ENCODE measurements at places on chromosomes 5 and 9. TPM values are rescaled to one million over a fixed set of nuclear protein-coding genes. Genes with fewer than 3 reads are reported as not detected.

GRCh38 chr5:88836195-88836838, 46.7 kb downstream of the MEF2C start:
- no peak for DNase-seq

DNA sequence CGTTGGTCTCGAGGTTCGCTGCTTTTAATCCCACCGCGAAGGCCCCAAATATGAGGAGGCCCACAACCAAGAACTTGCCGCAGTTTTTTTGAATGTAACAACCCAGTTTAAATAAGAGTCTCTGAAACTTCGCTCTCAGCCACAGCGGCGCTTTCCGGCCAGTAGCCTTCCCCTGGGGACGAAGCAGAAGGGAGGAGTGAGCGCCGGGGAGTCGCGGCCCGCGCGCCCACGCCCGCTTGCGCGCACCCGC, 10.4 kb downstream of the PTCH1 start:
- DNase-seq: peak; percentile 48

Gene FOXD4L4
- not detected for total RNA-seq

DNA sequence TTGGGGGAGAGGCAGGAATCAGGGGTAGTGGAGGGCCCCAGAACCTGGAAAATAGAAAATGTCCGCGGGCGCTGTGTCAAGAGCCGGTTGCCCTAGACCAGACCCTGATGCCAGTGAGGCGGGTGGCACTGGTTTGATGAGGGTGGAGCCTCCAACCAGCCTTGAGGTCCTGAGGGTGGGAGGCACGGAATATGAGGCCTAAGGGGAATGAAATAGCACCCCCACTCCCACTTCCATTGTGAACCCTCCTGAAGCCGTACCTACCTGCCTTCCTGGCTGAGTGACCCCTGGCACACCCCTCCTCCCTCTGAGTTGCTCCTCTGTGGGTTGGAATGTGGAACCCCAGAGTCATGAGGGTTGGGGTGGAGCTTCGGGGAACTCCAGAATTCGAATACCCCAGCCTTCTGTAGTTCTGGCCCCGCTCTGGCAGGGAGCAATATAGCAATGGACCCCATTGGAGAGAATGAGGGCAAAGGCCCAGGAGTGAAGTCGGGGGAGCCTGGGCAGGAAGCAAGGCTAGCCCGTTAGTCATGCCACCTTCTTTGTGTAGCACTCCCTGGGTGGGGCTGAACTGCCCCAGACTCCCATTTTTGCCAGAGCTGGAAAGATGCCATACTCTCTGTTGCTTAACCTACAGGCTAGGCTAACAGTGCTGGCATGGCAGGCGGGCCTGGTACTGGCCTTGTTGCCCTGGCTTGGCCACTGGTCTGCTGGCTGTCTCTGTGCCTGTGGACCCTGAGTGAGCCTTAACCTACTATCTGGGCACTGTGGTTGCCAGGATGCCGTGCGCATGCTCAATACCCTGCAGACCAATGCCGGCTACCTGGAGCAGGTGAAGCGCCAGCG, 1.0 kb downstream of the FPGS start:
- DNase-seq: peak; percentile 47

DNA sequence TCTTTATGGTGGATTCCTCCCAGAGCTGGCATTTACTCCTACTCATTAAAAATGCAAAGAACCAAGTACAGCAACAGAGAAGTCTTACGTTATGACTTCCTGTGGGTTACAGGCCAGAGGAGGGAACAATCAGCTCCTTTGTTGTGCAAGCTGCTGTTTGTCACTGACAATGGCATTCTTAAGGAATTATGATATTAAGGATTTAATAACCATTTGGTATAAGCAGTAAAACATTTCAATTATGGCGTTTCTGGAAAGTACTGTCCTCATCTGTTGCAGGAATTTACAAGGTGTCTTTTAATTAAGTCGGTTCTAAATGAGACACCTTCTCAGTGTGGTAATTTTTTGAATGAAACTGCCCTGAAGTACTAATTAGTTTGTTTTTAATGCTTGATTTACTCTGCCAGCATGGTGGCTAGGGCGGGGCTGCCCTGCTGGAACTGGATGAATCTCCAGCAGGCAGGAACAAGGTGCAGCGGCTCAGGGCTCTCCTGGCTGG, 49.1 kb upstream of the VDAC1 start:
- DNase-seq: peak; percentile 51

Gene RALGPS1
- 116 TPM for total RNA-seq

DNA sequence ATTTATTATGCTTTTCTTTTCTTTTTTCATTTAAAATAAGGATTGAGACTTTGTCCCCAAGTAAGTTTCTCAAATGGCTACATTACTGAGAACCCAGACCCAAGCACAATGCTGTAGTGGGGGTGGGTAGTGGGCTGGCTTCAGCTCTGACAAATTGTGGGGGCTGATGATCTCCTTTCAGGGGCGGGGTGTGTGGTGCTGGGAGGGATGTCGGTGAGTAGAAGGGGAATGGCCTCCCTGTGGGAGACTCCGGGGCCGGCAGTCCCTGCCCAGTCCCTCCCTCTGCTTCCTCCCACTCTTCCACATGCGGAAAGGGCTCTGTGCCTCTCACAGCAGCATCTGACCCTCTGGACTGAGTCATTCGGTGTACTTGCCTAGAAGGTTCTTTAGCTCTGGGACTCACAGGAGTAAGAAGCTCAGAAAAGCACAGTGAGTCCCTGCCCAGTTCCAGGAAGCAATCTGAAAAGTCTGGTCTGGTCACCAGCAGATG, 14.3 kb downstream of the CD180 start:
- DNase-seq: no peak

- peak; percentile 21 for DNase-seq
Measured at GRCh38 chr9:38227061-38227540, 158.1 kb upstream of the SHB start.

Gene FAM153A
- total RNA-seq: 0.14 TPM

Gene CORO2A
- total RNA-seq: 43.3 TPM

Gene OGN
- total RNA-seq: 7.2 TPM

- no peak for DNase-seq
Measured at GRCh38 chr5:114101153-114101552, 260.7 kb upstream of the KCNN2 start.

DNA sequence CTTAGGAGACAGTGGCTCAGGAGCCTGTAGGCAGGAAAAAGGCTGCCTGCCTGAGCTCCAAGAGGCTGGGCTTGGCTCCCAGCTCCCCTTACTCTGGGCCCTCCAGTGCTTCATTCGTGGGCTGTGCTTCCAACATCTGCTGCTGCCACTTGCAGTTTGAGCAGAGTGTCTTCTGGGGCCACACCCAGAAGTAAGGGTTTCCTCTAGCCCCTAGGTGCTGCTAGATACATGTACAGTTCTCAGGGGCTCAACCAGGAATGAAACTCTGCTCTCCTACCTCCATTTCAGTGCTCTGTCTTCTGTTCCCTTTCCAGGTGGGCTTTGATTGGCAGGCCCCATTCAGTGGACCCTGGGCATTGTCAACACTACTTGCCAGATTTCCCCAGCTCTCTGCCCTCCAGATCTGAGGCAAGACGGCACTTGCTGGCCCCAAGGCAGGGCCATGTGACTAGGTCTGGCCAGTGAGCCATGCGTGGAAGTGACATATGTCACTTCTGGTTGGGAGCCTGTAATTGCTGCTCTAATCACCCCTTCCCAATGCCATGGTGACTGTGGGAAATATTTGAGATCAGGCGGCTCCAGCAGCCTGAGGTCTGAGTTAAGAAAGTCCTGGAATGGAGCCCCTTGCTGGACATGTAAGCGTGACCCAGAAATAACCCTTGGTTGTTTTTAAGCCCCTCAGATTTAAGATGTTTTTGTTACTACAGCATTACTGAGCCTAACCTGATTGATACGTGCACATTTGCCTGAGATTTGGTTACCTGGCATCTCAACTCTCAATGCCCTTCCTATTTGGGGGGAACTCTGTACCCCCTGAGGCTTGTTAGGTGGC, 9.4 kb upstream of the BOD1 start:
- DNase-seq: no peak

Gene GNA14
- 9.4 TPM for total RNA-seq

GRCh38 chr5:95631991-95632675, 12.2 kb downstream of the GPR150 start:
- peak; percentile 13 for DNase-seq

Gene SCGB3A2
- not detected for total RNA-seq

DNA sequence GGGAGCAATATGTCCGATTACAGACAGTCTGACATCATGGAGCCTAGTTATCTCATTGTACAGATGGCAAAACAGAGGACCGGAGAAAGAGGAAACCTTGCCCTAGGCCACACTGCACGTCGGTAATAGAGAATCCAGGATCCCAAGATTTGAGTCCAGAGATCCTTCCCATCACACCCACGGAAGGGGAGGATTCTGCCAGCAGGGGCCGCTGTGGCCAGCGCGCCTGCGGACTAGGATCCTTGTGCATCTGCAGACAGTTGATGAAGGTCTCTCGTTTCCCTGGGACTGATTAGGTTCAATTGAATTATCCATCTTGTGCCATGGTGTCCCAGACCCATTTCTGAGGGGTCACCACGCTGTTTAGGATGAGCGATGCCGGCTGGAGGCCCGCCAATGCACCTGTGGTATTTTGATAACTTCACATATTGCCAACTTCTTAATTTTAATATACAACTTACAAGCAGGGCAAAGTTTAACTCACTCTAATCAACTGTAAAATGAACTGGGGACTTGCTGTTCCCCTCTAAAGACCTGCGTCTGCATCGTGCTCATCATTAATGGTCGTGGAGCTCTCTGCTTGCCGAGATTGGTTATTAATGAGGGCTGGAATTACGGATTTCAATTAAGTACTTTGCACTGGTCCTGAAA, 592.7 kb upstream of the BRINP1 start:
- DNase-seq: peak; percentile 33

Gene SPINK6
- total RNA-seq: not detected

DNA sequence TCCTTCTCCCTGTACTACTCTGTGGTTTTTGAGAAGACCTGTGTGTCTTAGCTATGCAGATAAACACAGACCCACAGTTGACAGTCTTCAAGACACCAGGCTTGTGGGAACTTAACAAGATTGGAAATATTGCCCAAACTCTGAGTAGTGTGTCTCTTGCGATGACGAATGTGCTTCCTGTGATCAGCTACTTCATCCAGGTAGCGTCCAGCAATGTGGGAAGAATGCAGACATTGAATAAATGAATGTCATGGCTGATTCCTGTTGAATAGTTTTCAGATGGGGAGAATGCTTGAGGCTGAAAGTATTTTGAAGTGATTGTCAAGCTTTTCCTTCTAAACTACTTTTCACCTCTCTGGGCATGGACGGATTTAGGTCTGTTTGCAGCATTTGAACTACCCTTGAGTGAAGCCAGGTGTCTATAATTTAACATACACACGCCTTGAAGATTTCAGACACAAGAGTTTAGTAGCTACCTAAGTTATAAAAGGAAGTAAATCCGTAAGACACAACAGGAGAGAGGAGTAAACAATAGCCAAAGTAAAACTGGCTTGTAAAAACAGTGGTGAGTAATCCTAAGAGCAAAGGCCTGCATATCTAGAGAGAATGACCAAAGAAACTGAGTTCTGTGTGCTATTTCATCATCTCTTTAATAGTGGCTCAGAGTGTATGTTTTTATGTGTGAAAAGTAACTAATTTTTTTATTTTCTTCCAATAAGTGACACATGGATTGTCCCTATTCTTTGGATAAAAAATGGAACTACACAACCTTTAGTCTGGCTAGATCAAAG, 30.0 kb upstream of the ARL14EPL start:
- DNase-seq: no peak

- no peak for DNase-seq
Measured at GRCh38 chr9:4306066-4306776, 6.4 kb upstream of the GLIS3 start.

Gene ARL14EPL
- total RNA-seq: not detected

DNA sequence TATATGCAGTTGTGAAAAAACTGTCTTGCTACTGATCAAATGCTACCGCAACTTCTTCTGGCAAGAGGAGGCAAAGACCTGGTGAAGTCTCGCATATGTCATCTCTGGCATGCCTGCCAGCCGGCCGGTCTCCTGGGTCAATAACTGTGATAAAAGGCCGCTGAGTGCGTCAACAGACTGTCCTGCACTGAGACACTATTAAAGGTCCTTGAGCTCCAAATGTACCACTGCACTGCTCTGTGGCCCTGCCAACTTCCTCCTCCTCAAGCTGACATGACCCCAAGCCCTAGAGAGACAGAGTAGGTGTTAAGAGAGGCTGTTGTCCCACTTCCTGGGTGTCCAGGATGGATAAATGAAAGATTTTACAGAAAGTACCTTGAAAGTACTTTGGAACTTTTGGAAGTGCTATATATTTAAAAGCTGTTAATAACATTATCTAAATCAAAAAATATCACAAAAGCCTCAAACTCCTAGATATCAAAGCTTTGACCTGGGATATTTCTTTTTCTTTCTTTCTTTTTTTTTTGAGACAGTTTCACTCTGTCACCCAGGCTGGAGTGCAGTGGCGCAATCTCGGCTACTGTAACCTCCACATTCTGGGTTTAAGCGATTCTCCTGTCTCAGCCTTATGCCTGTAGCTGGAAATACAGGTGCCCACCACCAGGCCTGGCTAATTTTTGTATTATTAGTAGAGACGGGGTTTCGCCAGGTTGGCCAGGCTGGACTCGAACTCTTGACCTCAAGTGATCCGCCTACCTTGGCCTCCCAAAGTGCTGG, 31.5 kb downstream of the RAPGEF1 start:
- DNase-seq: peak; percentile 60

DNA sequence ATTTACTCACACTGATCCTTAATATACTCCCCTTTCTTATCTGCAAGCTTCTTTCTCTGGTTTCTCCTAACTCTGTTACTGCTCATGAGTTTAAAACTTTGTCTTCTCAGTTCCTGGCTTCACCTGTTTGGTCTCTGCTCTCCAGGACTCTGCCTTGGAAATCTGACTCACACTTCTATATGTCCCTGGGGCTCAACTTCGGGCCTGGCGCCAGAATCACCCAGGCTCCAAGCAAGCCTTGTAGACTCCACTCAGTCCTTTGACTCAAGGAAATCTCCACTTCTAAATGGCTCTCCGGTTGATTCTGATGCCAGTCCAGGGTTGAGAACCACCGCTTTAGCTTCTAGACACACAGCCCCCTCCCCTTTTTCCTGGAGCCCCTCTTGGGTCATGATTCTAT, 57.8 kb downstream of the TMC1 start:
- peak; percentile 78 for DNase-seq

Gene TBC1D13
- total RNA-seq: 21.6 TPM

- DNase-seq: no peak
Measured at GRCh38 chr9:18889550-18889949, 143.5 kb downstream of the SAXO1 start.
